ENCODE measurements at places on chromosomes 1 and 21. TPM values are rescaled to one million over a fixed set of nuclear protein-coding genes. Genes with fewer than 3 reads are reported as not detected.

DNA sequence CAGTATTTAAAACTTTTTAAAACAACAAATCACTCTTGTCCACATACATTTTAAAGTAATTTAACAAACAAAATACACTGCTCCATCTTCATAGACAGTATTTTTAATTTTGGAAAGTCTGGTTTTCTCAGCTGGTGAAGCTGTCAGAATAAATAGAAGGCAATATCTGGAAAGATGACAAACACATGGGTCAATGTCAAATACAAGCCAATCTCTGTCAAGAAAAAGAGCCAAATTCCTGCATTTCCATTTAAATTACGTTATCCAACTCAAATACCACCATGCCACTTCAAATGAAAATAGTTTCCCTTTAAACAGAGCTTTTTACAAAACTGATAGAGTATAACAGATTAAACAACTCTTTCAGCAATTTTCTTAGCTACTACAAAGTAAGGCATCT, 176.5 kb downstream of the RERE start:
- no peak for DNase-seq

CFAP107 gene
- total RNA-seq = not detected

DNA sequence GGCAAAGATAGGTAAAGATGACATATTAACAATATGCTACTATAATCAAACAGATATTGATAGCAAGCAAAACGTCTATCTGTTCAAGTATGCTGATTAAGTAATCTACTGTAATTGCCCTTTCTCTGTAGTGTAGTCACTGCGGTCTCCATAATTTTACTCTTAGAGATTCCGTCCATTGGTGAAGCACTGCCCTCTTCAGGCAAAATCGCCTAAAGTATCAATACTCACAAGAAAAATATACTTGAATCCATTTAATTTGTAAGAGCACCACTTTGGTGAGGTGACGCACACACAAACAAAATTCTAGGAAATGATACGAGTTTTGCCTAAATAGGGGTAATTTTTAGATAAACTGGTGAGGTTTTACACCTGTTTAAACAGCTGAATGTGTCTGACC, 434.6 kb upstream of the CHRM3 start:
- no peak for DNase-seq

PTAFR gene
- total RNA-seq = 8.8 TPM

GRCh38 chr1:116697548-116698243, 30.2 kb upstream of the IGSF3 start:
- DNase-seq = no peak

ZBTB37 gene
- total RNA-seq = 14.2 TPM
